ENCODE measurements at places on chromosomes 12 and 14.

- no peak for DNase-seq
Observed at GRCh38 chr14:104009297-104009696, 67.0 kb upstream of the RD3L start.

DNA sequence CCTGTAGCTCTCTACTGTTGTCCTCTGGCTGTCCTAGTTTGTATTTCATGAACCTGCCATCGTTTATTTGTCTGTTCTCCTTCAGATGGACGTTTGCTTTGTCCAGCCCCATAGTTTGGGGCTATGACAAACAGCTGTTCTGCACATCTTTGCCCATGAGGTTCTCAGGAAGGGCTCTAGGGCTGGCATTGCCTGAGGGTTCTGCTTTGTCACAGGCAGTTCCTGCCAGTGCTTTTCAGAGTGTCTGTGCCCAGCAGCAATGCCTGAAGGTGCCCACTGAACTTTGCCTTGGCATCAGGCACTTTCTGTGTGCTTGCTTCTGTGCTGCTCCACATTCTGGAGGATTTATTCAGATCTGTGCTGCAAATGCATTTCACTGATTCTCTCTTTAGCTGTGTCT is 361.3 kb downstream of the TMEM121 start:
- no peak for DNase-seq

- no peak for DNase-seq
Observed at GRCh38 chr14:104349950-104350349, 211.6 kb downstream of the KIF26A start.

DNA sequence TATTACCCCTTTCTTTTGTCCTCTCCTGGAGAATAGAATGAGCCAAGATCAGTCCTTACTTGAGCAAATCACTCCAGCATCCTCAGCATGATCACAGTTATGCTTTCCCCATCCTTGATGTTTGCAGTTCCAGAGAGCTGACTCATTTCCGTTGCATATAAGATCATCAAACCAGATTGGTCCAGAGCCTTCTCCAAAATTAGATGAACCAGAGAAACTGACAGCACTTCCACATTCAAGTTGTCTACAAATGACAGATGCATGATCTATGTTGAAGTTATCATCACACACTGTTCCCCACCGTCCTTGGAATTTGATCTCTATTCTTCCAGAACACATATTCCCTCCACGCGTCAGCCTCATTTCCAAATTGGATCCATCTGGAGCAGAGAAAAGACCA is 4.8 kb downstream of the CD163 start:
- peak; percentile 7 for DNase-seq
